ENCODE measurements at places on chromosomes 7 and 10.
A peak's percentile ranks its signal among the peaks of the same experiment; 100 is the strongest.

DNA sequence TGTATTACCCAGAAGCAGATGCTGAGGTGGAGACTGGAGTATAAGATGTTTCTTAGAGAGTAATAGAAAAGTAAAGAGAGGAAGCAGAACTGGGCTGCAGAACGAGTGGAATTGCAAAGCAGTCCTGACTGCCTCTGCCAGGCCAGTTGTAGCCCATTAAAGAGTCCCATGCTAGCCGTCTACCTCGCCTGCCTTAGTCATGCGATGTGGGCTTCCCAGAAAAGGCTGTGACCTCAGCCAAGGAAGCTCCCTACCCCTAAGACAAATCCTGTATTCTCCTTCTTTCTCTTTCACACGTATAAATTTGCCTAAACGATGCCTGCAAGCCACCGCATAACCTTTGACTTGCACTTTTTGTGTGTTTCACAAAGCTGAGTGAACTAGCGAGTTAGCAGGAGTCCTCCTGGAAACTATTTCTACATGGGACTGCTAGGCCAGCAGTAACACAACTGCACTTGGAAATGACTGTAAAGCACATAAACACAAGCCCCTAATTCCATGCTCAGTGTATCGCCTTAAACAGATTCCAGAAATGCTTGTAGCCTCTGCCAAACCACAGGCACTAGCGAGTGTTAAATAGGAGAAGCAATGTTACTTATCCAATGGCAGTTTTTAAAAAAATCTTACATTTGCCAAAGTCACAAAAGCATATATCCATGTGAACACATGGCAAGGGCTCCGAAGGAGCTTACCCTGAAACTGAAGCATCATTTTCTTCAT lies 47.4 kb upstream of the GNAI1 start:
- no peak for DNase-seq

DNA sequence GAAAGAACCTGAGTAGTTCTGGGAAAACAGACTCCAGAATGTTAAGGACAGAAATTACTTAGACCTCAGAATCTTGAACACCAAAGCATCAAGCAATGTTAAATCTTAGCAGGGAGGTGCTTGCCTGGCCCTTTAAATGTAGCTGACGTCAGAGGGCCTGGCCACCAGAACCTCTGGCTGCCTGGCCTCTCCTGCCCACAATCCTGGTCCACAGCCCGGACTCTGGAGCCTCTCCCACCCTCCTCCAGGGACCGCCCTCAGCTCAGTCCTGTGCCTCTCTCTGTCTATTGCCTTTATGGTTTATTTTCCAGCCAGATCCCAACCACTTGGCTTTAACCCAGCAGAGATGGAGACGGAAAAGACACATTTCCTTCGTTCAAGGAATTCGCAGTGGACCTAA lies 42.2 kb upstream of the EGR2 start:
- no peak for DNase-seq

DNA sequence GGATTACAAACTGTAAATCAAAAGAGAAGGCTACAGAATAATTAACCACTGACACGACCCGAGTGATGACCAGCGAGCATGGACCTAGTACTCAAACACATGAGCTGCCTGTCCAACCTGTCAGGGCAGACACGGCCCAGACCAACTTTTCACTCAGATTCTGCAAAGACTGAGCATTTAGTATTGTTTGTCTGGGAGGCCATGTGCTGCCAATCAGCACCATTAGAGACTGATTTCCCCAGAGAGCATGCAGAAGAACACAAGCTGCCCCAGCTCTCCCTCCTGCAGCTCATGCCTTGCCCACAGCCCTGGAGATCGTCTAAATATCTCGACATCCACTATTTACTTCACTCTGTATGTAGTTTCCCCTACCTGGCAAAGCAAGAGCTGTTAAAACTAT lies 172.6 kb upstream of the INHBA start:
- no peak for DNase-seq

DNA sequence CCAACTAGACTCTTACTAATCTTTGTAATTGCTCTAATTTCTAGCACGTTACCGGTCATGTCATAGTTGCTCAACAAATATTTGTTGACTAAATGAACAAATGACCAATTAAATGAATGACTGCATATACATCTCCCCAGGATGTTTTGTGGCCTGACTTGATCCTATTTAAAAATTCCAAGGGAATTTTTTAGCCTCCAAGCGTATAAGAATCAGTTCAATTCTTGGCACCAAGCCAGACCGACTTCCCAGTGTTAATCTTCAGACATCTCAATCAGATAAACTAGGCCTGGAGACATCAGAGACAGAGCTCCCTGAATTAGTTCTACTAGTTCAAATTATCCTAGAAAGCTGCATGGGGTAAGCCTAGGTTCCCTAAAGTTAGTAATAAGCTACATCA lies 96.0 kb downstream of the GSAP start:
- DNase-seq = no peak

GRCh38 chr10:11285171-11285570 lies 267.5 kb downstream of the CELF2 start:
- DNase-seq = no peak

DNA sequence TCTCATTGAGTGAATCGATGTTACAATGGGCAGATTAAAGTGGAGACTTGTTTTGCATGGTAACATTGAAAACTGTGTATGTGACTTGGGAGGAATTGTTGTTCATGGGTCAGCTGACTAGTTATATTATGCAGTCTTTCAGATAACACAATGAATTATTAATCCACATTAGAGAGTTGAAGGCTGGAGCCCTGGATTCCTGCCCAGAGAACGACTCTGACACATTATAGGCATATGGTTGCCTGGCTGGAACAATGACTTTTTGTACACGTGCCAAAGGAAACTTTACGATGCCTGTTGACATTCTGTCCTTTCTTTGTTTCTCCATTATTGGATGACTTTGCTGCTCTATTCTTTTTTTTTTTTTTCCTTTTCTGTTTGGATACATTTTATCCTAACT lies 52.3 kb upstream of the TMEM229A start:
- DNase-seq = no peak

GRCh38 chr7:27187475-27188385 lies 2.7 kb upstream of the HOXA11 start:
- DNase-seq = no peak

- no peak for DNase-seq
Measured at GRCh38 chr10:3495281-3495680, 289.7 kb downstream of the KLF6 start.

GRCh38 chr10:122149561-122150505 lies 121.3 kb upstream of the BTBD16 start:
- no peak for DNase-seq

DNA sequence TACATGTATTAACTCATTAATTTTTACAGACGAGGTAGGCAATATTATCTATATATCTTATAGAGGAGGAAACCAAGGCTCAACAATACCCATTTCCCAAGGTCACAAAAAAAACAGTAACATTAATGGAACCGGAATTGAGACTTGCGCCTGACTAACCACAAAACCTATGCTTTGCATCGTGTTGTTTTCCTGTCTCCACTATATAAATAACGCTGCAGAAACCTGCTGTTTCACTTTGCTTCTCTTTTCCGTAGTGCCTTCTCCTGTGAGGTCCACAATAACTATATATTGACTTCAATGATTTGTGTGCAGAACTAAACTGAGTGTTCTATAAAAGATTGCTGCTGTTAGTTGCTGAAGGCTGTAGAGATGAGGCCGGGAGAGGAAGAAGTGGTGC lies 97.7 kb upstream of the RPA3 start:
- peak; percentile 21 for DNase-seq

DNA sequence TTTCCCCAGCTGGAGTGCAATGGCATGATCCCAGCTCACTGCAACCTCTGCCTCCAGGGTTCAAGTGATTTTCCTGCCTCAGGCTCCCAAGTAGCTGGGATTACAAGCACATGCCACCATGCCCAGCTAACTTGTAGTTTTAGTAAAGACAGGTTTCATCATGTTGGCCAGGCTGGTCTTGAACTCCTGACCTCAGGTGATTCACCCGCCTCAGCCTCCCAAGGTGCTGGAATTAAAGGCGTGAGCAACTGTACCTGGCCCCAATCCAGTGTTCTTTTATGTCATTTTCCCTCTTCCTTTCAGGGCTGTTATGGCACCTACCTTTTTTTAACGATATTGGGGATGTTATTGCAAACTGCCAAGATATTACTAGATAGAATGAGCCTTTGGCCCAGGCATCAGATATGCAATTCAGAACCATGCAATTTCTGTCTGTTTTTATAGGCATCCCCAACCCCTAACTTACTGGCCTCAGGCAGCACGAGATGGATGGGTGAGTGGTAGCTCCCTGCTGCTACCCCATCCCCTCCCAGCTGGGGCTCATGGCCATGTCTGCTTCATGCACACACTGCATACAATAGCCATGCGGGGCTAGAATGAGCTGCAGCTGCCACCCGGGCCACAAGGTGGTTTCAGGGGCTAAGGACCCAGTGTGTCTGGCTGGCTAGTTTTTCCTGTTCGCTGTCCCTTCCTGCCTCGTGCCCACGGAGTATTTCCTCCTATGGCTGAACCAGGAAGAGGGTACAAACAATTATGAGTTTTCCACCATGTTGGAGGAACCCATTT lies 1080.1 kb upstream of the SORCS1 start:
- DNase-seq = no peak

GRCh38 chr10:4256971-4257370 lies 472.0 kb upstream of the KLF6 start:
- no peak for DNase-seq

DNA sequence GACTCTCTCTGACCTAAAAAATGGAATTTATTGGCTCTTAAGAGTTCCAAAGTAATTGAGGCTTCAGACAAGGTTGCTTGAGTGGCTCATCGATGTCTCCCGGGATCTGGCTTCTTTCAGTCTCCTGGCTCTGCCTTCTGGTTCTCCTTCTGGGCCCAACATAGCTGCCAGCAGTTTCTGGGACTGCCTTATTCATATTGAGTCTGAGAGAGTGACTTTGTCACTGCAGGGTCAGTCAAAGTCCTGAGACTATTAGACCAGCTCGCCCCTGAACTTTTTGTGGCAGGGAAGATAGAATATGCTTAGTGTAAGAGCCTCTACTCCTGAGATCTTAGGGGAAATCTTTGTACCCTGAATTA lies 94.0 kb downstream of the MMRN2 start:
- DNase-seq = no peak

DNA sequence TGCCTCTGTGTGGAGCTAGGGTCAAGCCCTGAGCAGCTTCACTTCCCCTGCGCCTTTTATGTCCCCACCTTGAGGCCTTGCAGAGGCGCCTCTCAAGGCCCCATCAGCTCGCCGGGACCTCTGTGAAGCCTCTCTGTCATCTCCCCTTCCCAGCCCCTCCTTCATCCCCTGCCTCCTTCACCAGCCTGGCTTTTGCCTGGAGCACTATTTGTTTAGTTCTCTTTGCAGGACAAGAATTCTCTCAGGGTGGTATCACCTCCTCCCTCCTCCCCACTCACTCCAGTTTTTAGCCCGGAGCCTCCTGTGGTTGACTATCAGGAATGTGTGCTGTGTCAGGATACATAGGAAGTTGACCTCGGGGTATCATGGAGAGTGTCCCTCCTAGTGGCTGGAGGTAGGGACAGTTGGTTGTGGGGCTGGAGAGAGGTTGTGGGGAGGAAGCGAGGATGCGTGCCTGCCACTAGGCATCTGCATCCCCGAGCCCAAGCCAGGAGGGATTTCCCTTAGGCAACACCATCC lies 89.8 kb upstream of the ANLN start:
- DNase-seq = no peak

DNA sequence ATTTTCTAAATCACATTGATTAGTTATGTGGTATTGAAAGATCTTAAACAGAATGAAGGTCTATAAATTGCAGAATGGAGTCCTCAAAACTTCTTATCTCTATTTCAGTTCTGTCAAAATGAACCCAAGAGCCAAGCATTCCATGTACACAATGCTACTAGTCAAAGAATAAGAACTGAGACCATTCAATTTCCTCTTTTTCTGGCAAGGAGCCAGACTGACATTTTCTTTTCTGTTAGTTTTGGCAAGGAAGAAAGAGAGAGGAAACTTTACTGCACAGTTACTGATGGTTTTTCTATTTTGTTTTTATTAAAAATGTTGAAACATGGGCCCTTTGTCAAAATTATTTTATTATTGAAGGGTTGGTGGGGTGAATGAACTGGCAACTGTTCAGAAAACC lies 181.8 kb upstream of the FERD3L start:
- DNase-seq = no peak

GRCh38 chr10:96093948-96094347 lies 36.1 kb upstream of the ZNF518A start:
- DNase-seq = no peak

GRCh38 chr7:104653825-104654401 lies 325.5 kb downstream of the LHFPL3 start:
- no peak for DNase-seq

DNA sequence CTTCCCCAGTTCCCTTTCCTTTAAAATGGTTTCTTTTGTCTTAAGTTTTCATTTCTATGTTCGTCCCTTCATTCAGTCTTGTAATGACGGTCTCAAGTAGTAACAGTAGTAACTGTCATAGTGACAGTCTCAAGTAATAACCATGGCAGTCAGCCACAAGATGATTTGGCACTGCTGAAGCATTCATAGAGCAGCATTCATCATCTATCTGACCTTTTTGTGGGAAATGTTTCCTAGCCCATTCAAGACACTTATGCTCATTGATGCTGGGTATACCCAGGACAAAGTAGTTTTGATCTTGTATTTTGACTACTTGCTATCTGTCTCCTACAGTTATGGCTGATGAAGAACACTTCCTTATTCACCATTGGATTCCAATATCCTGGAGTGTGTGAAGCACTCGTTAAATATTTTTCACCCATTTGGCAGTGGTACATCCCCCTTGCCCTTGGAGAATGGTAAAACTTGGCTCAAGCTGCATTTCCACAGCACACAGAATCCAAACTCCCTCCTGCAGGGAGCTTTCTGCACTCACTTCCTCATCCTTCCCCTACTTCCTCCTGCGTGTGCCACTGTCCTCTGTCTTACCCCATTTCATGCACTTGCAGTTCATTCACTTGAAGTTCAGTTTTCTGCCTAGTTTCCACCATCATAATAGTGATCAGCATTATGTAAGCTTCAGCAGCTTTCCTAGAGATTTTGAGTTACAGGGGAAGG lies 19.0 kb downstream of the GIMAP4 start:
- no peak for DNase-seq

- no peak for DNase-seq
Measured at GRCh38 chr7:152523916-152524315, 88.1 kb upstream of the KMT2C start.

DNA sequence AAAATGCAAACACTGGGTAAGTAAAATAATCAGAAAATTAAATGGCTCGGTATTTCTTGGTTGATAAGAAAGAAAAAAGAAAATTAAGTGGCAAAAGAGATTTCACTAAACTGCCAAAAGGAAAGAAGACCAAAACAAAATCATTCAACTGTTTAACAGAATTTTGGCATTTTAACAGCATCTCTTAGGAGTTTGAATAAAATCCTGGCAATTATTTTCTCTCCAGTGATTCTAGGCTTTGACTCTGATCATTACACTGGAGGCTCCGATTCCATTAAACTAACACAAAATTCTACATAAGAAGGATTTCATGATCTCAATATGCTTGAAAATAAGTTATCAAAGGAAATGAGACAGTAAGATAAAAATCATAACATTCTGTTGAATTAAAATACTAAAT lies 62.3 kb downstream of the ARHGAP21 start:
- no peak for DNase-seq

DNA sequence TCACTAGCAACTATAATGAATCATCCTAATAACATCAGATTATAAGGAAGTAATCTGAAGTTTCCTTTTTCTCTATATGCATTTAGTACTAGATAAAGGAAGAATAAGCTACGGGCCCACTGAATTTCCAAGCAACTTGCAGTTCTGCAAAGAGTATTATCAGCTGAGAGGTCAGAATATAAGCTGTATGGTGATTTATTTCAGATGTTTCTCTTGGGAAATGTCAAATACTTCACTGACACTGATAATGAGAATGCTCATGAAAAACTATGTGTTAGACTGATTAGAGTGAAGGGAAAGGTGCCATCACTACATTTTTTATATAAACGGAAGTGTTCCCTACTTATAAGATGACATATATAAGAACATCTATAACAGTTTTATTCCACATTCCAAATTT lies 251.2 kb upstream of the HGF start:
- DNase-seq = no peak

Measured in CD4-positive, alpha-beta memory T cell (primary cell).